Muscle of arm (tissue), 14 donors: ENCODE measurements at places on chromosomes 5 and 9.

DNA sequence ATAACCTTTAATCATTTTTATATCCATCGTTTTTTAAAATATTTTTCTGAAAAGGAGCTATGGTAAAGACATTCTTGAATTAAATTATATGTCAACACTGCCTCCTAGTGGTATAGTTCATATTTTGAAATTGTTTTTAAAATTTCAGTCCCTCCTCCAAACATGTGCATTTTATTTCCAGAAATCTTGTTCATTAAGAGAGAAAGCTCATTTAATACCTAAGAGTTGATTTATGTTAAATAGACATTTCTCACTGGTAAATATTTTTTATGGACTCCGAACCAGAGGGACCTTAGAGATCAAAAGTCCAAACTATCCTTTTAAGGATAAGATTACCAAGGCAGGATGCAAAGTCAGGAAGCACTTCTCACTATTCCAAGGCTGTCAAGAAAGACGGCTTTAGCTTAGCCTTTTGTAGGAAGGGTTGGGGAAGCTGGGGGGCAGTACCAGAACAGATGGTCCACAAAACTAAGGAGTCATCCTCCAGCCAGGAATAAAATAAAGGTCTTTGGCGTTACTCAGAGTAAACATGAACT lies 21.6 kb downstream of the BHMT start:
- peak; percentile 58 for DNase-seq

GRCh38 chr5:52007230-52007858 lies 624.1 kb downstream of the ISL1 start:
- peak; percentile 24 for DNase-seq

DNA sequence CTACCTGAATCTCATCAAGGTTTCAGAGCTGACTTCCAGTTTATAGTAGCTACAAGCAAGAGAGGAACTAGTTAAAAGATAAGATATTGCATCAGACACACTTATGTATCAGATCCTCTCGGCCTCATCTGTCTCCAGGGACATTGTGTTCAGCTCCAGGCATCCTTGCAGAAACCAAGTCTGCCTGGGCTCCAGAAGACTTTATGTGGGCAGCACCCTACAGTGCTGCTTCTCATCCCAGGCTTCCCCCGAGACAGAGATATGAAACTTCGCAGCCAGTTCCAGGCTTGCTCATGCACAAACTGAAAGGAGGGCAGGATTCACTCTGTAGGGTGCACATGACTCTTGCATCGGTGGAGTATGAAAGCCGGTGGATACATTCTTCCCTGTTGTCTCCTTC lies 33.9 kb upstream of the FOXB2 start:
- DNase-seq, result no peak

- DNase-seq, result no peak
These were observed 1397.5 kb upstream of the CDH6 start for GRCh38 chr5:29796013-29796412.

GRCh38 chr5:118565335-118565971 lies 422.9 kb downstream of the DTWD2 start:
- no peak for DNase-seq
